ENCODE measurements at places on chromosomes 6 and 20.
A peak's percentile ranks its signal among the peaks of the same experiment; 100 is the strongest.

GRCh38 chr6:131636880-131637792, at the start of gene ENPP3:
Gene ENPP3 (plus strand): TSS chr6:131637302. CDS start chr6:131637385, 83 bp downstream.
- no peak for DNase-seq

- DNase-seq = no peak
Observed at GRCh38 chr6:146133866-146134265, 105.0 kb downstream of the GRM1 start.

DNA sequence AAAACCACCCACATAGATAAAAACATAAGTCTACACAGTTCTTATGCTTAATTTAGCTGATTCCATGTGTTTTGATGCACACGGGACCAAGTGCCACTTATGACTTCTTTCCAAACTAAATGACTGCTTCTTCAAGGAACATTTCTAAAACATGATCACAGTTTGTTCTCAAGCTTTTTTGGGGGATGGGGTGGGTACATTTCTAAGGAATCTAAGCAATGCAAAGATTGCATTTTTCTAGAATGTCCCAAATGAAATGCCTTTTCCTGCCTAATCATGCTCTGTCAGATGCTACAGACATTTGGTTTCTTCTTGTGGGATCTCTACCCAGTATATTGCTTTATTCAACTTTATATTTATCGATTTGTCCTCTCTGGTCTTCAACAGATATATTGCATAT, 496.8 kb upstream of the JAG1 start:
- no peak for DNase-seq

DNA sequence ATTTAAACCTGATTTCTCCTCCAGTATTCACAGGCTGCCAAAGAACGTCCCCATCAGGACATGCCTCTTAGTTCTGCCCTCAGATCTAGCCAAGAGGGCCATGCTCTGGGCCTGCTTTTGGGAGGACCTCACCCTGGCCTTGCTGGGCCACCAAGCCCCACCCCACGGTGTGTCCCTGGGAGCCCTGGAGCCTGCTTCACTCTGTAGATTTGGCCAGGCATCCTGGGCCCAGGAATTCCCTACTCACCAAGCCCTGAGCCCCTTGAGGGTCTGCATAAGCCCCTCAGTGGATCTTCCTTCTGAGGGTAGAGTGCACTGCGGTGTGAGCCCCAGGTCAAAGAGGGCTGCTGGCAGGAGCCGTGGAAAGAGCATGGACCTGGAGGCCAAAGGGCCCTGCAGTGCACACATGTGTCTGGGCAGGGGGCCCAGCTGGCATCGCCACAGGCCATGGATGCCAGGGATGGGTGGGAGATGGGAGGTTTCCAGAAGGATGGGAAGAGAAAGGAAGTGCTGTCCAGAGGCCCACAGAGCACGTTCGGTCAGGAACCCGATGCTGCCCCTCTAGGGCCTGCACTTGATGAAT, 98.0 kb downstream of the DACT2 start:
- DNase-seq = no peak

- no peak for DNase-seq
Observed at GRCh38 chr20:20363434-20363798, 4.5 kb upstream of the INSM1 start.

DNA sequence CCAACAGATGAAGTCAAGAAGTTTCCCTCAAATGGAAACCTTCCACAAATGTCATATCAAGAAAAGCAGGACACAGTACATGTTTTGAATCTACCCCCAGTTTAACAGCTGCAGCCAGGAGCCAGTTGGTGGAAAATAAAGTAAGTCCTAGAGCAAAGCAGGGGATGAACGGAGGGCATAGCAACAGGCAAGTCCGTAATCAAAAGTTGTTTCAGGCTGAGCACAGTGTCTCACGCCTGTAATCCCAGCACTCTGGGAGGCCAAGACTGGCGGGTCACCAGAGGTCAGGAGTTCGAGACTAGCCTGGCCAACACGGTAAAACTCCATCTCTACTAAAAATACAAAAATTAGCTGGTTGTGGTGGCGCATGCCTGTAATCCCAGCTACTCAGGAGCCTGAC, 2.4 kb upstream of the SALL4 start:
- DNase-seq = no peak

DNA sequence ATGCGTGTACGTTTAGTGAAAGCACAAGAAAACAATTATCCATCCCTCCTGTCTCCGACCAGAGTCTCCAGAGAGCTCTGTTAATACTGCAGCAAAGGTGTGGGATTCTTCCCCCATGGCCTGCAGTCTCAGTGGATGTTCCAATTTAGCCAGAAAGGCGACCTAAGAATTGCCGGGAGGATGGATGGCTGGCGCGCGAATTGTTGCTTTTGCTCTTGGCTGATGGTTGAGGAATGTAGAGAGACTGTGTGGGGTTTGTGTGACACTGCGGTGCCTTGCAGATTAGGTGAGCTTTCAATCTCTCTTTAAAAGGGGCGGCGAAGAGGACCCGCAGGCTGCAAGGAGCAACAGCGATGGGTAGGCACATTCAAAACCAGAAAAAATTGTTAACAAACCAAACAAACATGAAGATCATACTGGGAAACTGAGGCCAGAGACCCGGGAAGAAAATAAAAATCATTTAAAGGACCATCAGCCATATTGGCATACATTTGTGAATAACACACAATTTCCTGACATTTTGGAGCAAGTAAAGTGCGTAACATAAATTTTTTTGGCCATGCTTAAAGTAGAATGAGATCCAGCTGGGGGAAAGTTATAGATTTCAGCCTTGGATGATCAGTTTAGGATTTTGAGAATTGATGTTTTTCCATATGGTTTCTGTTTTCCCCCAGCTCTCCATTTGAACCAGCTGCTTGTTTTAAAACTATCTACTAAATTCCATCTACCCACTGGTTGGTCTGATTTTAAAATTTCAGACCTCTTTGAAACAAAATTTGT, 46.3 kb downstream of the GNAS start:
- DNase-seq = no peak

- peak; percentile 63 for DNase-seq
Observed at GRCh38 chr6:129598244-129599187, 111.5 kb downstream of the ARHGAP18 start.

- DNase-seq = no peak
Observed at GRCh38 chr6:8738951-8739350, 303.6 kb upstream of the SLC35B3 start.

- DNase-seq = no peak
Observed at GRCh38 chr20:4600308-4601014, 121.2 kb upstream of the PRND start.

DNA sequence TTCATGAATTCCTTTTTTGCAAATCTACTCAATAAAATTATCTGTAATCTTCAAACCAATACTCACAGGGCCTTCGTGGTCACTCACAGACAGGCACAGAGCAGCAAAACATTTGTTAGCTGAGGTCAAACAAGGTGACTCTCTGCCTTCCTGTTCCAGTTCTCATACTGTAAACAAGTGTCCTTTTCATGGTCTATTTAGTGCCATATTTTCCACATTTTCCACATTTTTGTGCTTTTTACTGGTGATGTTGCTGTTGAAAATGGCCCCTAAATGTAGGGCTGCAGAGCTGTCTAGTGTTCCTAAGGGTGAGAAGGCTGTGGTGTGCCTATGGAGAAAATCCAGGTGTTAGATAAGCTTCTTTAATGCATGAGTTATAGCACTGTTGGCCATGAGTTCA, 133.1 kb upstream of the COL21A1 start:
- DNase-seq = no peak

DNA sequence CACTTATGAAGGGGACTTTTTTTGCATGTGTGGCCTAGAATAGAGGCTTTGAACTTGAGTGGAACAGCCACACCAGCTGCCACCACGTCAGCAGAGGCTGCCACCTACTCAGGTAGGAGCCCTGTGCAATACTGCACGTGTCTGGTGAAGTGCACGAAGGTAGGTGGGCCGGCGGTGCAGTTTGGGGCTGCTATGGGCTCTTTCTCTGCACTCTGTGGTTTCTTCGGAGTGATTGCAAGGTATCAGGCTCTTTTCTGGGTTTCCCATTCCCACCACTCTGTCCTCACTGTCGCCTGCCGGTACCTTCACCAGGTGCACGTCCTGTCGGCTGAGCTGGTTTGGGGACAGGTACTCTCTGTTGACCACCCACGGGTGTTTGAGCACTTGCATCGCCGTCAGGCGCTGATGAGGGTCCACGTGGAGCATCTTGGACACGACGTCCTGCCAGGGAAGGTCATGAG, 30.8 kb upstream of the MPC1 start:
- no peak for DNase-seq

- peak; percentile 20 for DNase-seq
Observed at GRCh38 chr6:5398530-5398929, 137.2 kb downstream of the FARS2 start.

- DNase-seq = no peak
Observed at GRCh38 chr20:25220021-25220730, 24.7 kb downstream of the ENTPD6 start.

DNA sequence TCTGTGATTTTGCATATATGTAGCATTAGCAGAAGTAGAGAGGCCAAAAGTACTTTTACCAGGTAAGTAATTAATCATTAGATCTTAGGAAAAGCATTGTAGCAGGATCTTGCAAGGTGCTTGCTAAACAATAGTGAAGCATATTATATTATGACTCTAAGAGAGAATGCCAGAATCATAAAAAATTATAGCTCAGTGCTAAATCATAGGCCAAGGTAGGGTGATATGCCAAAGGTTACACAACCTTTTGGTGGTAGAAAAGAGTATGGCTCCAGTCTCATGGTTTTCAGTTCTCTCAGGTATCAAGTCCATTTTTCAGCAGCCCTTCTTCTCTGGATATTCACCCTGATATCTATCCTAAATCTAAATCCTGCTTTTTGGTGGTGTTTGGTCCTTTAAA, 16.9 kb upstream of the TMEM30A start:
- DNase-seq = no peak

GRCh38 chr6:88587150-88587520, 376.3 kb downstream of the RNGTT start:
- no peak for DNase-seq

Measured in Panc1 (cell line).